Stimulated activated naive CD4-positive, alpha-beta T cell treated with Interleukin-2 at 50 U/mL for 16 hours (primary cell): ENCODE measurements at places on chromosomes 4 and X.

- DNase-seq, result no peak
These were observed 10.5 kb downstream of the TBCK start for GRCh38 chr4:106305435-106306055.

DNA sequence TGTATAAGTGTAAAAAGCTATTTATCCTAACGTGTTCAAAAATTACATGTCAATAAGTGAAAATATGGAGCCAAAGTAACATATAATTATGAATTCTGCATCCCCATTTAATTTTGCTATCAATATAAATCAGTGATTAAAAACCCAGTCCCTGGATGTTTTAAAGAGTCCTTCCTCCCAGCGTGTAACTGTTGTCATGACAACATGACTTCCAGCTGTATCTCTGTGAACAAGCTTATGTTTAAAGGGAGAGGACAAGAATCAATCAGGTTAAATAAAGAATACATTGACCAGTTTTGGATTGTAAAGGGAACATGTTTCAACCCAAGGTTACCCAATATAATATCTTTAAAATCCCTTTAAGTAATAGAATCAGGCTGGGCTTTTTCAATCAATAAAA is 219.7 kb downstream of the NSUN7 start:
- no peak for DNase-seq

- no peak for DNase-seq
These were observed 285.2 kb upstream of the ARX start for GRCh38 chrX:25300994-25301393.

DNA sequence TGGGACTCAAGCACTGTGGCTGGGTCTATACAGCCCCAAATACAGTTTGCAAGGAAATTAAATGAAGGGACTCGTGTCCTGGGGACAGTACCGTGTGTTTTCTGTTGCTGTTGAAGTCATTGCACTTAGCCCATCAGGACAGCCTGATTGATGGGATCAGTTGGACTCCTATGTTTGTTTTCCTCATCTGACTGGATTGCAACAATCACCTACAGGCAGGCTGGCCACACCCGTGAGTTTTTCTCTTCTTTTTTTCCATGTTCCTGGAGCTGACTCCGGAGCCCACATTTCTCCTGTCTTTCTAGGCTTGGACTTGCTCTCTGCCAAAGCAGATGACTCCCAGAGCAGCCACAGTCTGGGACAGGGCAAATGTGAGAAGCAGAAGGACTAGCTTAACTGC is 38.1 kb downstream of the RTL9 start:
- DNase-seq, result no peak

DNA sequence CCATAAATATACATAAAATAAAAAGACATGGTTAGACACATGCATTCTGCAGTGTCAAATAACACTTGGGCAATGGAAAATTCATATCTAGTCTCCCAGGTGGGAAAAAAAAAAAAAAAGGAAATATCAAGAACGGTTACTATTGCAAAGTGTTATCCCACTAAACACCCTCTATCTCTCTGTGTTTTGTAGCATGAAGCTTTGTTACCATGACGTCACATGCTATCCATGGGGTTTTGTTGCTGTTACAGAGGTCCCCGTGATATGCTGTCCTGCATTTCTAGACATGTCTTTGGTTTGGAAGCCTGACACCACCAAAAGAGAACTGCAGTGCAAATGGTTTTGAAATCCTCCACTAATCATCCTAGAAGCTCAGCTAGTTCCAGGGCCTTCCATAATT is 50.7 kb upstream of the TLR3 start:
- no peak for DNase-seq

DNA sequence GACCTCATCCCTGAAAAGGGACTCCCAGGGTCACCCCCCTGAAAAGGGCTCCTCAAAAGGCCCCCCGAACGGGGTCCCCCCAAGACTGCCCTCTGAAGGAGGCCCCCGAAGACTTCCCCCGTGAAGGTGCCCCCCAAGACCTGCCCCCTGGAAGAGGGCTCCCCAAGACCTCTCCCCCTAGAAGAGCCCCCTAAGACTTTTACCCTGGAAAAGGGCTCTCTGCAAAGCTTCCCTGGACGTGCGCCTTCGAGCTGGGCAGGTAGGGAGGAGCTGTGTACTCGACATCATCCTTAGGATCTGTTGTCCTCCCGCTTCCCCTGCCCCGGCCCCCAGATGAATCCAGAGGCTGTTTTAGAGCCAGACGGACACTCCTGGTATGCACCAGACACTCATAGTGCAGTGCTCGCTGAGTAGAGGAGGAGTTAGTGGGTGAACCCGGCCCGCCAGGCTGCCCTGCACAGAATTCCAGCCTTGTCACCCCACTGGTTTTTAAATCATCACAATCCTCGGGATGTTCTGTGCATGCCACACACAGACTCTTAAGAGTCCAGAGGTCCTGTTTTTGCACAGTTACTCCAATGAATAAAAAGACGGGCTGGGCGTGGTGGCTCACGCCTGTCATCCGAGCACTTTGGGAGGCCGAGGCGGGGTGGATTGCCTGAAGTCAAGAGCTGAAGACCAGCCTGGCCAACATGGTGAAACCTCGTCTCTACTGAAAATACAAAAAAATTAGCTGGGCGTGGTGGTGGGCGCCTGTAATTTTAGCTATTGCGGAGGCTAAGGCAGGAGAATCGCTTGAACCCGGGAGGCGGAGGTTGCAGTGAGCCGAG is 5.7 kb upstream of the SLC25A6 start:
- DNase-seq, result no peak

GRCh38 chr4:74385386-74385785 is 20.4 kb downstream of the EREG start:
- DNase-seq, result no peak

GRCh38 chr4:117063961-117064696 is 21.2 kb downstream of the TRAM1L1 start:
- no peak for DNase-seq

- no peak for DNase-seq
These were observed 686.0 kb downstream of the STPG2 start for GRCh38 chr4:97457253-97457652.

DNA sequence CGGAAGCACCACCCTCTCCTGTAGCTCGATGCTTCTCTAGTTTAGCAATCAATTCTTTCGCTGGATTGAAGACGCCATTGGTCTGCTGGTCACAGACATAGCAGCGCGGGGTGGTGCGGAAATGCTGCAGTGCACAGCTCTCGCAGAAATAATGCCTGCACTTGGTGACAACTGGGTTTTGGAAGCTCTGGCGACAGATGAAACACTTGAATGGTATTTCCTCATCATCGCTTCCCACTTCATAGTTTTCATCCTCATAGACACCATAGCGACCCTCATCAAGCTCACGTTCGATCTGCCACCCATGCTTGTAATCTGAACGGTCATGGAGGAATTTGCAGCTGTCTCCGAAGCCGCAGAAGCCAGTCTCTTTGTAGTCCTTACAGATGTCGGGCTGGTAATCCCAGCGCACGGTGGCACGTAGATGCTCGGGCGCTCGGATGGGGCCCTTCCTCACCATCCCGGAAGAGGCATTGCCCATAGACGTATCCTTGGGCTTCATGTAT is 854 bp downstream of the RNF113A start:
- DNase-seq, result peak; percentile 15

DNA sequence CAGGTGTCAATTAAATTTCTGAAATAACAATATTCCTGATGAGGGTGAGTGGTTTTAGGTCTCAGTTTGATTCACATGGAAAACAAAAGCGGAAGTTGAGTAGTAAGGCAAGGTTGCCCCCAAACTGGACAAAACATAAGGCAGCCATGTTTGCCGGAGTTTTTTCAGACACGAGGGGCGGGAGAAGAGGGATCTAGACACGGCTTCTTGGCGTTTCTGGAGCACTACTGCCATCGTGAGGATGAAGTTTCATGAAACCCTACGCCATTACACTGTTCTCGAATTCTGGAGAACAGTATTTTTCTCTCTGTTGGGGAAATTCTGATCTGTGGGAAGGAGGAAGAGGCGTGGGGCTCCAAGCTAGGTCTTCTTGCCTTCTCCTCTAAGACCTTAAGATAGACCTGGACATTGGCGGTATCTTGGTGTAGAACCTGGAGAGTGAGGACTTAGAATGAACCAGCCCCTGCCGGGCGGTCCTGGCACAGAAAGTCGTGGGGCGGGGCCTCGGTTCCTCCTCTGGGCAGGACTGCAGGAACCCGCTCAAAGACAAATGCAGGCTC is 160.3 kb downstream of the OR13H1 start:
- no peak for DNase-seq
